OCI-LY7 (cell line): ENCODE measurements at places on chromosomes 6 and 20. TPM values are rescaled to one million over a fixed set of nuclear protein-coding genes. Genes with fewer than 3 reads are reported as not detected.

TBCC gene
- total RNA-seq = 69.2 and 78.0 TPM in 2 replicates

TINAG gene
- total RNA-seq = not detected in 2 replicates

UBE2C gene
- total RNA-seq = 222 and 255 TPM in 2 replicates

PRL gene
- total RNA-seq = not detected in 2 replicates

PSMB9 gene
- 193 and 207 TPM in 2 replicates for total RNA-seq

BACH2 gene
- 163 and 265 TPM in 2 replicates for total RNA-seq

ISM1 gene
- not detected in 2 replicates for total RNA-seq

MUC21 gene
- not detected in 2 replicates for total RNA-seq

DNA sequence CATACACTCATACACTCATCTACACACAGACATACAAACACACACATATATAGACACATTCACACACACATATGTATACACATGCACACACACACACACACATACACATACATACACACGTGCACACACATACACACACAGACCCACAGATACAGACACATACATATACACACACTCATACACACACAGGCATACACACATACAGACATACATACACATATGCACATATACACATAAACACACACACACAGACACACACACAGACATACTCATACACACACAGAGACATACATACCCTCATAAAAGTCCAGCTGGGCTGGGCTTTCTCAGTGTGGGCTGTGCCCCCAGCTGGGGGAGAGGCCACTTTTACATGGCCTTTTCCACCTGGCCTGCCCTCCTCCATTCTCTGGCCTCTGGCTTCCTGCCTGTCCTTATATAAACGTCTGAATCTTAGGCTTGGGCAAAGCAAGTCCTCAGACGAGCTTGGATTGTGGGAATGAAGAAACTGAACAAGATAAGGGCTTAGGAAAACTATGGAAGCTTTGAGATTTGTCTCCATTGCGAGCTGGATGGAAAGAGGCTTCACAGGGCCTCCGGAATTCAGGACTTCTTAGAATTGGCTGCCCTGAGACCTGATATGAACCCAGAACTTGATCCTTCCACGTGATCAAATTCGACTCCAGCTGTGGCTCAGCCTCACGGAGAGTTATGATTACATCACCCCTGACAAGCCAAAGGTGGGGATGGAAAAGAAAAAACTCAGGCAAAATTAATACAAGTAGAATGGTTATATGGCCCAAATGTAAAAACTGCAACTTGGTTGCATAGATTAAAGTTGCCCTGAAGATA is 22.5 kb upstream of the CST3 start:
- DNase-seq = no peak

GRCh38 chr20:6135347-6135746 is 12.5 kb upstream of the FERMT1 start:
- no peak for DNase-seq

DNA sequence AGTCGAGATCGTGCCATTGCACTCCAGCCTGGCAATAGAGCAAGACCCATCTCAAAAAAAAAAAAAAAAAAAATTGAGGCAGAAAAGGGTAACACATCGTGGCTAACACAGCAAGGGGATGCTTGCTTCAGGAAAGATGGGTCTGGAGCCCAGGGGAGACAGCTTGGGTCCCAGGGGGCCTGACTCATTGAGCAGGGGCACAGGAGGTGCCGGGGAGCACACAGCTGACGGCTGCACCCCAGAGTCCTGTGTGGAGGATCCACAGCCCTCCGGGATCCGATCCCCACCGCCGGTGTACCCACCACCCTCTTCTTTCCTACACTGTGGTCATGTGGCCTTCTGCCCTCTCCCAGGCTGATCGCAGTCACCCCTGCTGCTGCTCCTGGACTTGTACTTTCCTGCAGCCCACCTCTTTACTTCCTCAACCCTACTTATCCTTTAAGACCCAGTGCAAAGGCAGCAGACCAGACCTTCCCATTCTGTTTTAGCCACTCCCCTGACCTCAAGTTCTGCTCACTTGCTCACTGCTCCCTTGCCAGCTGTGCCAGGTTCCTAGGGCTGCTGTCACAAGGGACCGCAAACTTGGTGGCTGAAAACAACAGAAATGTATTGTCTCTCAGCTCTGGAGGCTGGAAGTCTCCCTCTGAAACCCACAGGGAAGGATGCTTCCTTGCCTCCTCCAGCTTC is 17.6 kb upstream of the EZR start:
- DNase-seq = no peak

- DNase-seq = no peak
Observed at GRCh38 chr6:151073701-151074100, 166.1 kb upstream of the AKAP12 start.

- no peak for DNase-seq
Observed at GRCh38 chr6:167963589-167964057, 33.8 kb upstream of the KIF25 start.

GRCh38 chr6:52176550-52176949 is 9.6 kb upstream of the IL17A start:
- DNase-seq = no peak

DNA sequence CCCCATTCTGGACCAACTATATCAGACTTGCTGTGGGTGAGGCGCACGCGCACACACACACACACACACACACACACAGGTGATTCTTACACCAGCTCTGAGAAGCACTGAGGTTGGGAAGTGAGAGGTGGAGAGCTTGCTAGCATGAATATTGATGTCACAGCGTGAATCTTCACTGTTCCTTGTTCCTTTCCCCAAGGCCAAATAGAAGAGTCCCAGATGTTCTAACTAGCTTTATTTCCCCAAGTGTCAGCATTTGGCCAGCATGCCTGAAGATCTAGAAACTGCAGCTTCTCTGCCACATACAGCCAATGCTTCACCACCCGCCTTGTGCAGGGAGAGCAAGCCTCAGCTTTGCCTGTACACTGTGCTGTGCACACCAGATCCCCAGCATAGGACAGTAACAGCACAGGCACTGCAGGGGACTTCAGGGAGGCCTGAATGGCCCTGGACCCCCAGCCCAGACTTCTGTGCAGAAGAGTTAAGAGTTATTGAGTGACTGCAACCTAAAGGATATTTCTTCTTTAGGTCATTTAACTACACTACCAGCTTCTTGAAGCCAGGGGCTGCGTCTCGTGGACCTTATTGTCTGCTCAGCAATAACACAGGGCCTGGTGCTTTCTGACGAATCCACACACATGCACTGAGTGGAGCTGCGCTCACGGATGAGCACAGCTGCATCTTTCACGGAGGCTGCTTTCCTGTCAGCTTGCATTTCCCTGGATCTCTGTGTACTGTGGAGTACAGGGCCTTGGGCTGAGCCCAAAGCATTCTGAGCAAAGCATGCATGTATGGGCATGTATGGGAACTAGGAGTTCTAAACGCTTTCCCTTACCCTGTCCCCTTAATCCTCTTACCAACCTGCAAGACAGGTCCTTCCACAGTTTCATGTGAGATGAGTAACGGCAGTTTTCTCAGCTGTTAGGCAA is 13.9 kb upstream of the CD93 start:
- no peak for DNase-seq

DNA sequence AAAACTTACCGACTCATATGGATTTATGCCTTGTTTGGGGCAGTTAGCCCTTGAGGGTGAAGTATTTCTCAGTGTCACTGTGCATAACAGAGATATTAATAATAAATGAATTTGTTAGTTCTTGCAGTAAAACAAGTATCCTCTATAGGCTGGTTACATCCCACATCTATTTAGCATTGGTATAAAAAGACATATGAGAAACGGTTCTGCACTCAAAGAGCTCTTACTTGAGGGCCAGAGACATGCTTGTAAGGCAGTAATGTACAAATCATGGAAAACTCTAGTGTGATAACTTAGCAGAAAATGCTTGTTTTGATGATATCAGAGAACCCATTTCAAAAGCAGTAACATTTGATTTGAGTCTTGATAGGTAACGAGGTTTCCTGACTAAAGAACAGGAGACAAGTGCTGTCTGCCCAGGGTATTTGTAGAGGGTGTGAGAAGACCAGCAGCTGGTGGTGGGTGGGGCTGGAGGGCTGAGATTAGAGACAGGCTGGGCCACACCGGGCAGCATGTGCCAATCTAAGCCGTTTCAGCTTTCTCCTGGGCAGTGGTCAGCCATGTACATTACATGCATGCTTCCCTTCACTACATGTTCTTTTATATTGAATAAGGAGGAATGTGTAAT is 46.3 kb downstream of the TULP4 start:
- no peak for DNase-seq

DNA sequence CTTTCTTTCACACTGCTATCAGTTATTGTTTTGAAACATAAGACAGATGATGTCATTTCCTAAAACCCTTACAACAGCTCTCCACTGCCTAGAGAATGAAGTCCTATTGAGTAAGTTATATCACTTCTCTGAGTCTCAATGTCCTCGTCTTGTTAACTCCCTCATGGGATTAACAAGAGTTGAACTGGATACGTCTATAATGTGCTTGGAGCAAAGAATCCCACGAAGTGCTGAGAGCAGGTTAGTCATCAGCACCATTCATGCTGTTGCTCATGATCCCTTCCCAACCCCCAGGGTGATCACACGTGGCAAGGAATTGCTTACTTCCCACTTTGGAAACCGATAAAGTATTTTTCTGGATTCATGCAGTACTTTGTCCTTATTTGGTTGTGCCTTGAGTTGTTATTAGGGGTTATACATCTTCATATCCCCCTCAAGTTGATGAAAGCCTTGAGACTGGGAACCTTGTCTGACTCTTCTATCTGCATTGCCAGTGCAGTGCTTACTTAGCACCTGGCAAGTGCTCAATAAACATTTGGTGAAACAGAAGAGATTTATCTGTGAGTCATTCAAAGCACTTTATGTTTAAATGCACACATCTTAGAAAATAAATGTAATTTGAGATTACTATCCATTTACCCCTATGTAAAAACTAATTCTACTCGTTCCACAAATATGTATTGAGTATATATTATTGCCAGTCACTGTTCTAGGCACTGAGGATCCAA is 487.5 kb downstream of the EPM2A start:
- DNase-seq = no peak

GRCh38 chr20:62754122-62754990 is 41.9 kb upstream of the MRGBP start:
- DNase-seq = no peak

DNA sequence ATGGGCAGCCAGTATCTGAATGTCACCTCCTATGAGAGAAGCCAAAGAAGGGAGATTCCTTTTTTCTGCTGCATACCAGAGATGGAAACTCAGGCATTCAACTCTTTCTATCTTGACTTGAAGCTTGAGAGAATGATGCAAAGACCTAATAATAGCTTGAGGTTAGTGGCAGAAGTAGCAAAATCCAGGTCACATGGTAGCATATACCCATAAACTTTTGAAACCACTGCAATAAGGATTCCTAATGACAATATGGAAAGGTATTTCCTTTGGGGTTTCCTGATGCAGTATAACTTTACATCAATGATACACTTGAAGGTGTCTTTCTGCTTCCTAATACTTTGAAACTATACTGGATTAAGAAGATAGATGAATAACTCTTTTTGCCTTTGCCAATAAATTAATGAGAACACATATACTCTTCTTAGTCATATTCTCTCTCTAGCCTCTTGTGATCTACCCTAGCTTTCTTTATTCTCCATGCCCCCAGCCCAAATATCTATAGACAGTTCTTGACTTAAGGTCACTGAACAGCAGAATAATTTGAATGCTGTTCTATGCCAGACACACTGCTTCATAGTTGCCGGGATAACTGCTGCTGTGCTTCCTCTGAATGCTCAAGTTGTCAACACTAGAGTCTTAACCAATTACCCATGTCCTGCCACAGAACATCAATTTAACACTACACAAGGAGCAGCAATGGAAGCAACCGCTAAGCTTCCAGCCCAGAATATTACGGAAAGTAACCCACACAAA is 155.5 kb upstream of the SIM1 start:
- no peak for DNase-seq

- DNase-seq = no peak
Observed at GRCh38 chr6:42163981-42164380, 9.2 kb upstream of the GUCA1A start.

DNA sequence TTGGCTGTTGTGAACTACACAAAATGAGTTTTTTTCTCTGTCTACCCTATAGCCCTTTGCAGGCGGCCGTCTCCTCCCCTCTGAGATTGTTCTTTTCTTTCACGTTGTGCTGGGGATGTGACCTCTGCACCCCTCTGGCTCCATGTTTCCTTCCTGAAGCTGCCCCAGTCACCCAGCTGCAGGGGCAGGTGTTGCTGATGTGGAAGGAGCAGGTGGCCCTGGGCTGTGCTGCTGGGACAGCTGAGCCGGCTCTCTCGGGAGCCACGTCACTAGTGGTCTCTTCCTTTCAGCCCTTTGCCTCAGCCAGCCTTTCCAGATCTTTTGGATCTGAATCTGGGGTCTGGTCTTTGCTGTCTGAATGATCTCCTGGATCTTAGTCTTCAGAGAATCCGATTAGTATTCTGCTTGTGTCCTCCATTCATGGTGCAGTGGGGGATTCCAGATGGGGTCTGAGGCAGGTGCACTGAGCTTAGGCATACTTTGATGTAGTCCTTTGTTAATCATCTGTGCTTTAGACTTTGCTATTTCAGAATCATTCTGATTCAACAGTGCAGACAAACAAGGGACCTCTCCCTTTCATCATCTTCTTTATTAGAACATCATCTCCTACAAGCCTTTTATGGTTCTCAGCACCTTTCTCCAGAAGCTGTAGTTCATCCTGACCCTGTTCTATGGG is 31.4 kb downstream of the TMEM181 start:
- no peak for DNase-seq
